ENCODE measurements at places on chromosomes 12 and 14.

- no peak for DNase-seq
These were observed 21.0 kb downstream of the CFAP54 start for GRCh38 chr12:96510306-96510764.

GRCh38 chr12:104524034-104524832 lies 67.5 kb downstream of the CHST11 start:
- no peak for DNase-seq

- DNase-seq = no peak
These were observed 22.3 kb upstream of the CTDSP2 start for GRCh38 chr12:57868851-57869268.

DNA sequence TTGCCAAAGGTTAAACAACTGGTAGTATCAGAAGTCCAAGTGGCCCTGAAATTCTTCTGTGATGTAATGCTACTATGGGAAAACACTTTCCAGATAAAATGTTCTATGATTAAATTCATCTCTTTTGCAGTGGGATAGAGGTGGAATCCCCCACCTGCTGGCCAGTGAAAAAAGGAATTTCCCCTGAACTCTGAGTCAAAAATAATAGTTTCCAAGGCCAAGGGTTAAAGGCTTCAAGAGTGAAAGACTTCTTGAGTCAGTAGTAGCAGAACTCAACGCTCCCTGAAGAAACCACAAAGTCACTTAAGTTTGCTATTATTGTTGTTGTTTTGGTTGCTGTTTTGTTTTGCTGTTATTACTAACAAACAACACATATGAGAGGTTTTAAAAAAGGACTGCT lies 330.8 kb downstream of the SOX5 start:
- DNase-seq = no peak

GRCh38 chr12:52319097-52319496 lies 2.1 kb downstream of the KRT83 start:
- DNase-seq = peak; percentile 55

GRCh38 chr12:18684430-18684829 lies 53.4 kb downstream of the PLCZ1 start:
- DNase-seq = no peak

DNA sequence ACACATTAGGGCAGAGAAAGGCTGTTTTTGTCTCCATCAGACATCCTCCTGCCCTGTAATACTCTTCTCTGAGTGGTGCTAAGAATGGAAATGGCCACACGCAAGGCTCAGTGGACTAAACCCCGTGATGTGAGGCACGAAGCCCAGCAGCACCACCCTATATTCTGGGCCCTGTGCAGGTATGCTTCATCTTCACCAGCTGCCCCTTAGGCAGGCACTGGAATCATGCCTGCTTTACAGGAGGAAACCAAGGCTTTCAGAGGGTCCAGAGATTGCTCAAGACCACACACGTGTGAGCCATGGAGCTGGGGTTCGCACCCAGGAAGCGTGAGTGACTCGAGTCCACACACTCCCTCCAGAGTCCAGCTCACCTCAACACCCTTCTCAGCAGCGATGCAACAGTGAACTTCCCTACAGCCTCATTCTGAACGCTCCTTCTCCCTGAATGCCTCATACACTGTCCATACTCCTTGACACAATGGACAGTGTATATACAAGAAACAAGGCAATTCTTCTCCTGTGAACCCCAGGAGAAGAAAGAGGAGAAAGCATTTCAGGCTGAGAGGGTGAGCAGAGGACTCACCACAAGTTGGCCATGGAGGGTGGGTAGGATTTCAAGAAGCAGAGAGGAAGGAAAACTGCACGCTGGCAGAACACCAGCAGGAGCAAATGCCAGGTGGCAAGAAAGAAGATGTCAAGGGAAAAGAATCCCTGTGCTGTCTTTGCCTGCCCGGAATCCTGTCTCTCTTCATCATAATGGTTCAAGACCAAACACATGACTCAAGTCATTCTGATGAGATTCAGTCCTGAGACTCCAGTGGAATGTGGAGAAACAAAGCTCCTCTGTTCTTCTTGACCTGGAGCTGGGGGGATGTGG lies 39.1 kb downstream of the NT5DC3 start:
- DNase-seq = no peak

DNA sequence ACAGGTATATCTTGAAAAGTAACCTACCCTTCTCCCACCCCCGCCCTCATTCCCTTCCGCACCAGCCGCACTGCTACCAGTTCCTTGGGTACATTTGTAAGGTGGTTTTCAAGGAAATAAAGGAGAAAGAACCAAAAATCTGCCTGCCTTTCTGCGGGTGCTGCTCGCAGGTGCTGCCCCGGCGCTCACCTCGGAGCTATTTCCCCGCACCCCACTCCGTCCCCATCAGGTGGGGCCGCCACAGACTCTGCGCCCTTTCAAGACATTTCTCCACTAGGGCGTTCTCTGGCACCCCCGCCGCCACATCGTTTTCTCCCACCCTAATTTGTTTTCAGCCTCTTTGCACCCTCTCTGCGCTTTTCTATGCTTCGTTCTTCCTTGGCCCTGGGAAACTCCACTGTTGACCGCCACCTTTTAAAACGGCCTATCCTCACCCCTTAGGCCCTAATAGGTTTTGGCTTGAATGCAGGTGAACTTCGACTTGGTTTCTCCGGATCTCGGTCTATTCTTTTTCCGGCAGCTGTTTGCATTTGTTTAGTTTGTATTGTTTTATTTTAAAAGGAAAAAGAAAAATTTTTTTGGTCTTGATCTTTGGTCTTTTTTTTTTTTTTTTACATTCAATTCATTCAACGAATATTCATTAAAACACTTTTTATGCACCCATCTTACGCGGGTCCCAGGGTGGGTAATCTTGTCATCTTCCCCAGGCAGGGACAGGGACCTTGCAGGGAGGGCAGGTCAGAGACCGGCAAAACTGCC lies 3.0 kb downstream of the VSX2 start:
- no peak for DNase-seq

DNA sequence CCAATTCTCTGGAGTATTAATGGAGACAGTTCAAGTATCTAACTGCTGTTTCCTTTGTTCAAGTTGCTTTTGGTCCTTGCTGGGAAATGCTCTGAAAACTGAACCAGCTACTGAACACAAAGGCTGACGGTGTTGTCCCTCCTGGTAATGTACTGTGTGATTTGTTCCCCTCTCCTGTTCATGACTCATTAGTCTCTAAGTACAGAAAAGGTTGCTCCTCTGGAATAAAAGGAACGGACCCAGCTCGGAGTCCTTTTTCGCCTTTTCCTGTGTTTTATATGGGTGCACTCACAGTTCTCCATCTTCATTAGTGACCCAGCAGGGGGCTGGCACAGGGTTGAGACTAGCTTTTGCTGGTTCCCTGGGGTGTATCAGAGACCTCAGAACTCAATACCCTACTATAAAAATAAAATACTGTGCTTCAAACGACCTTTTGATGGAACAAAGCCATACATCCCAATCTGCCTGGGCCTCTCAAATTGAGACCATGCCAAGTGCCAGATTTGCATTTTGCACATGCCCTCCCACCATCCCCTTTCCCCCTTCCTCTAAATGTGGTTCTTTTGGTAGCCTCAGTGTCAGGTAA lies 269.7 kb downstream of the RAD51B start:
- DNase-seq = peak; percentile 55

GRCh38 chr12:75944097-75944904 lies 87.3 kb downstream of the PHLDA1 start:
- peak; percentile 21 for DNase-seq

DNA sequence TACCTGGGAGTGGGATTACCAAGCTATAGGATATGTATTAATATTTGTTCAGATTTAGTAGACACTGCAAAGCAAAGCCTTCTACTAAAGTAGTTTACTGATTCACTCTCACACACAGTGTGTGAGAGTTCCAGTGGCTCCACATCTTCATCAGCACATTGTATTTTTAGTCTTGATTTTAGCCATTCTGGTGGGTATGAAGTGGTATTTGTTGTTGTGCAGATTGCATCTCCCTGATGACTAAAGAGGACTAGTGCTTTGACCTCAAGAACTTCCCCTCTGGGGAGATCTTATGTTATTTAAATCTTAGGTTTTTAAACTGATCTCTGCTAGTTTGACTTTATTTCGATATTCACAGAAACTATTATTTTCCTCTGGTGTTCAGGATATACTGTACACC lies 479.7 kb upstream of the RGS6 start:
- DNase-seq = no peak

DNA sequence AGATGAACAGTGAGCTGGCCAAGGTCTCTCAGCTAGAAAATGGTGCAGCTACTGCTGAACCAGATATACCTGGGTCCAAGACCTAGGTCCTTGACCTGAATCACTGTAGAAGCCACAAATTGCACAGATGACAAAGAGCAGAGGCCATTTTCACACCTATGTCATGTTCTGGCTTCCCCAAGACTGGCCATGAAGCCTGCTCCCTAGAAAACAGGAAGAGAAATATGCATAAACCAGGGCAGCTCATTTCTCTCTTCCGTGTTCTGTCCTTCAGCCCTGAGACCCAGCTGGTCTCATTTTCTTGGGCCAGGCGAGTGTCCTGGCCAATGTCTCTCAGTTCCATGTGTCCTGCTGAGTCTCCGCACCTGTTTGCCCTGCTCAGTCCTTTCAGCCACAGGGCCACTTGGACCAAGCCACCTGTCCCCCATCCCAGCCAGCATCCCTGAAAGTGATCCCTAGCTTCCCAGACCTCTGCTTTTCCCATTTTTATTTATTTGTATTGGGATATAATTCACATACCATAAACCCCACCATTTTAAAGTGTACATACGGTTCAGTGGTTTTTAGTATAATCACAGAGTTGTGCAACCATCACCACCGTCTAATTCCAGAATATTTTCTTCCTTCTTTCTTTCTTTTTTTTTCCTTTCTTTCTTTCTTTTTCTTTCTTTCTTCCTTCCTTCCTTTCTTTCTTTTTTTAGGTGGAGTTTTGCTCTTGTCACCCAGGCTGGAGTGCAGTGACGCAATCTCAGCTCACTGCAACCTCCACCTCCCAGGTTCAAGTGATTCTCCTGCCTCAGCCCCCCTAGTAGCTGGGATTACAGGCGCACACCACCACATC lies 27.0 kb downstream of the P2RX7 start:
- DNase-seq = no peak
